ENCODE measurements at places on chromosomes 5 and 9.

DNA sequence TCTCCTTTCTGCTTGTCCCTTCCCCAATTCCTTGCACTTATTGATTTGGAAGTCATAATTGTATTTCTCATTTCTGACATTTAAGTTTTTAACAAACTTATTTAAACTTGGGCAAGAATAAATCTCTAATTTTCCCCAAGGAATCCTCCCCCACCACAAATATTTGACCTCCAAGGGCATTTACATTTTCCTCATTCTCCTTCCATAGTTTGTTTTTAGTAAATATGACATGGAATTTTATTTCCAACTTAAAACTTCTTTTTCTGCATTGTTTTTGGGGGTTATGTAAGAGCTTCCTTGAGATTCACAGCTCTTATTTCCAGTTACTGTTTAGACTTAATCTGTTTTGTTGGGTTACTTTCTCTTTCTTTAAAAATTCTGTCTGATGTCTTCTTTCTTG, 64.9 kb downstream of the ZNF618 start:
- no peak for DNase-seq

DNA sequence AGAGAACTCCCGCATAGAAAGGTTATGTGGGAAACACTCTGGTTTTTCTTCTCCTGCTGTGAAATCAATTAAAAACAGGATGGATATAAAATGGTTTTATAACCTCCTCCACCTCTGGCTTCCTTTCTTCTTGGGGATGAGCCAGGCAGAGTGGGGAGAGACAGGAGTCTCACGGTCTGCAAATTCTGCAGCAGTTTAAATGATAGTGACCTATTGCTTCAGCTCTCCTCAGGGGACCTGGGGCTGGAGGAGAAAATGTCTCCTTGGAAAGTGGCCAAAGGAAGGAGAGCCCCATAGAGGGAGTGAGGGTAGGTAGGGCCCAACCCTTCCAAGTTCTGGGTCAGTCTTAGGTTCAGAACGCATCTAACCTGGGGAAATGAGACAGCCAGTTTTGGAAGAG, 118.8 kb downstream of the MTX3 start:
- no peak for DNase-seq

DNA sequence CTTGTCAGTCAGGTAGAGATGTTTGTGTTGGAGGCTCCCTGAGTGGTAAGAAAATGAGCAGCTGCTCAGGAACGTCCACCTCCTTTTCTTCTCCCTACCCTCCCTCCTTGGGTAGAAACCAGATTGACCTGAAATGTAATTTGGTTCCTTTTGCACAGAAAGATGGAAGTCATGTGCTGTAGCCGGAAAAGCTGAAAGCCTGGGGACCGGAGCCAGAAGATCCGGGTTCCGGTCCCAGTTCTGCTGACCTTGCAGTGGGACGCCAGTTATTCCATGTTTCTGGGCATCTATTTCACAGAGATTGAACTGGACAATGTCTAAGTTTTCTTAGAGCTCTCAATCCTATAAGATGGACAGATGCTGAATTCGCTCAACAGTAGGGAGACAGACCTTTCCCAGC, 40.1 kb downstream of the SLC36A1 start:
- DNase-seq: no peak

DNA sequence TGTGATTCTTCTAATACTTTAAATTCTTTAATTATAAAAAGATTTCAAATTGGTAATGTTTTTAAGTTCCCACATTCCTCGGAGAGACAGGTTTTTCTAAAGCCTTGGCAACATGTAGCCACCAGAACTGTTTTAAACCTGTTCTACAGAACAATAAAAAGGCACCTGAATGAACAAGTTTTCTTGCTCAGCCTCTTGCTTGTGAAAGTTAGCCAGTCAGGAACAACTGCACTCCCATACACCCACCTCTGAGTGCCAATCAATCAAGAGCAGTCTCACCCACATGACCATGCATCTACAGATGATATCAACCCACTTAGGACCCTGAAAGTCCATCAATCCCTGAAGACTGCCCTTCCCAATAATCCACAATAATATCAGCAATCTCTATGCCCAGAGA, 62.3 kb downstream of the AP3B1 start:
- DNase-seq: no peak

DNA sequence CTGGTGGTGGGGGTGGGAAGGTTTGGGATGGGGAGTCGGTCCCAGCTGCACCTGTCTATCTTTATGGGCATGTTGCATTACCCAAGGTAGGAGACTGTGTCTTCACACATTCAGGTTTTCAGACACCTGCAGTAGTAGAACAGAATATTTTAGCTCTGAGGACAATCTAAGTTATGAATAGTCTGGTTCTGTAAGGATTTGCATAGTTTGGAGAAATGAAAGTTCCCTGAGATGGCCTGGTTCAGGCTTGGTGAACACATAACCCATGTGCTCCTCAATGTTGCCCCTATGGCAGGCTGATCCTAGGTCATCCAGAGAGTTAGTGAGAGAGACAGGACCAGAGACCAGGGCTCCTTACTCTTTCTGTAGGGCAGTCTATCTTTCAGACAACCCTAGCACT, 20.7 kb downstream of the TNFSF8 start:
- DNase-seq: no peak

Measured in activated CD4-positive, alpha-beta T cell treated with anti-CD3 and anti-CD28 coated beads for 4 hours (primary cell).